ENCODE measurements at places on chromosomes 6 and 20. TPM values are rescaled to one million over a fixed set of nuclear protein-coding genes. Genes with fewer than 3 reads are reported as not detected.

The HSPA1A gene
- total RNA-seq, result 151 TPM

The BRD2 gene
- 334 TPM for total RNA-seq

The ZNF334 gene
- total RNA-seq, result 33.7 TPM

The TREM2 gene
- total RNA-seq, result 0.63 TPM

The VWA7 gene
- total RNA-seq, result 3.1 TPM

The HCRTR2 gene
- total RNA-seq, result 0.50 TPM

The STMND1 gene
- total RNA-seq, result 22.1 TPM

The ZNF311 gene
- total RNA-seq, result 5.0 TPM

The ZSWIM1 gene
- total RNA-seq, result 24.0 TPM

- no peak for DNase-seq
Observed at GRCh38 chr20:10022625-10023024, 12.2 kb upstream of the ANKEF1 start.

- peak; percentile 69 for DNase-seq
Observed at GRCh38 chr6:52598123-52598823, 21.4 kb upstream of the TRAM2 start.

DNA sequence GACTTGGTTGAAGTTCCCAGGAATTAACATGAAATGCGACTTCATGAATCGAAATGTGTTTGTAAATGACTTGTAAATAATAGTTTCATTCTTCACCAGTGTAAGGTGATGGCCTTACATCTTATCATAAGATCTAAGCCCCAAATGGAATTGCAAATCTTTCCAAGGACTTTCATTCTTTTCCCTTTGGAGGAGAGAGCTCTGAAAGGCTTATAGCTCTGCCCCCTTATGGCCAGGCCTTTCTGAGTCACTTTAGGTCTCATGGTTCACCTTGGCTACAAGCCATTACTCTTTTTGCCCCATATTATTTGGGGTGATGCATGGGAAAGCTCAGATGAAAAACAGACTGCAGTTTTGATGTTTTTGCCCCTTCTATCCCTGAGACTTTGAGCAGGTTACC, 209.1 kb upstream of the BMP2 start:
- no peak for DNase-seq

- DNase-seq, result no peak
Observed at GRCh38 chr20:9241232-9241692, 172.4 kb downstream of the PLCB4 start.

DNA sequence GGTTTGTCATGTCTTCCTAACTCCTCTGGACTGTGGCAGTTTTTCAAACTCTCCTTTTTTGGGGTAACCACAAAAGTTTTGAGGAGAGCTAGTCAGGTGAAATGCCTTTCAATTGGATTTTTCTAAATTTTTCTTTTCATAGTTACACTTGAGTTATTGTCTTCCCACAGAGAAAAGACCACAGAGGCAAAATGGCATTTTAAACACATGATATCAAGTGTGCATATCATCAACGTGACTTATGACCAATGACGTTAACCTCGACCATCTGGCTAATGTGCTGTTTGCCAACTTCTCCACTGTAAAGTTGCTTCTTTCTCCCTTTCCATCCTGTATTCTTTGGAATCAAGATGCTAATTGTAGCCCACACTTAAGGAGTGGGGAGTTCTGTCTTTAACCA, 41.3 kb upstream of the SNAP25 start:
- DNase-seq, result no peak

GRCh38 chr6:69180361-69181067, 545.4 kb downstream of the ADGRB3 start:
- DNase-seq, result no peak

Measured in testis (tissue), 5 donors.